ENCODE measurements at places on chromosomes 12 and 14.

DNA sequence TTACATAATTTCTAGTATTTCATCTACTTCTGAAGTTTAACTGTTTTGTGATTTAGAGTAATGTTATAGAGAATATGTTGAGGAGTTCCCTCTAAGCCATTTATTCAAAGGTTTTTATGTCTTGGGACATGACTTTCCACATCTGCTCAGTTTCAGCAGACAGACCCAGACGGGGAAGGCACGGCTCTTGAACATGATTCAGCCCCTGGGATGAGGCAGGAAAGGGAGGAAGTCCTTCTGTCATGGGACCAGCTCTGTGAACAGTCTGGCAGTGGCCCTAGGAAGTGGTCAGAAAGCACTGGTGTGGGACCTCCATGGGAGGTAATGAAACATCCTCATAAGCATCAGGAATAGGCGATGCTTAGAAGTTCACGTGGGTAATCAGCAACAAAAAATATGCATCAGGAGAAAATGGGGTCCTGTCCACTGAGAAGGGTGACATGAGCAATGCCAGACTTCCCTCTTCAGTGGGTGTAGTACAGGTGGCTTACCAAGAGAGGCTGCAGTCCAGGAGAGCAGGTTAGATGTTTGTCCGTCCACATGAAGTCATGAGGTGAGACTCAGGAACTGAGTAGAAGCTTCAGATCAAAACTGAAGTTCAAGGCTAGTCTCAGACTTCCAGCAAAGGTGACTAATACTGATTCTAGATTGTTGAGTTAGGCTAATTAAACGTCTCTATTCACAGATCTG, 248.5 kb downstream of the IPO8 start:
- peak; percentile 6 for DNase-seq

GRCh38 chr12:4719821-4720636, at the start of gene GALNT8:
Gene GALNT8, plus strand, starts transcription at chr12:4720400. Its CDS starts 278 bp downstream, at chr12:4720678.
- DNase-seq = no peak

DNA sequence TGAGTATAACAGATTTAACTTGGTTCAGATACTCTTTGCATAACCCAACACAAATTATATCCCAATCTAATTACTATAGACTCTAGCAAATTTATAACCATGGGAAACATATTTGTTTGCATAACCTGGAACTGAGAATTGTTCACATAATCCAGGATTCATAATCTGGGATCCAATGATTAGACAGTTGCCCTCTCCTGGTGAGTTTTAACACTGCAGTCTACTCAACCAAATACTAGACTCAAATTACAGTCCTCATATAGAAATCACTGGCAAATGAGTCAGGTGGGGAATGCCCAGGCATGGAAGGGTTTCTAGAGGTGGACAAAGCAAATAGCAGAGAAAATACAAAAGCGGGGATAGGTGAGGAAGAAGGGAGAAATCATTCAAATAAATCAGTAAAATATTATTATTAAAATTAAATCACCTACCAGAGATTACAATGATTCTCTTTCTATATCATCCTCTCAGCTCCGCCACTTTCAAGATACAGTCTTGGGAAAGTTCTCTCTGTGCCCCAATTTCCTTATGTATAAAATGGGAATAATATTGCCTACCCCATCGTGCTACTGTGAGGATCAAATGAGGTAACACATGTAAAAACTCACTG, 9.4 kb downstream of the GCH1 start:
- DNase-seq = peak; percentile 82

DNA sequence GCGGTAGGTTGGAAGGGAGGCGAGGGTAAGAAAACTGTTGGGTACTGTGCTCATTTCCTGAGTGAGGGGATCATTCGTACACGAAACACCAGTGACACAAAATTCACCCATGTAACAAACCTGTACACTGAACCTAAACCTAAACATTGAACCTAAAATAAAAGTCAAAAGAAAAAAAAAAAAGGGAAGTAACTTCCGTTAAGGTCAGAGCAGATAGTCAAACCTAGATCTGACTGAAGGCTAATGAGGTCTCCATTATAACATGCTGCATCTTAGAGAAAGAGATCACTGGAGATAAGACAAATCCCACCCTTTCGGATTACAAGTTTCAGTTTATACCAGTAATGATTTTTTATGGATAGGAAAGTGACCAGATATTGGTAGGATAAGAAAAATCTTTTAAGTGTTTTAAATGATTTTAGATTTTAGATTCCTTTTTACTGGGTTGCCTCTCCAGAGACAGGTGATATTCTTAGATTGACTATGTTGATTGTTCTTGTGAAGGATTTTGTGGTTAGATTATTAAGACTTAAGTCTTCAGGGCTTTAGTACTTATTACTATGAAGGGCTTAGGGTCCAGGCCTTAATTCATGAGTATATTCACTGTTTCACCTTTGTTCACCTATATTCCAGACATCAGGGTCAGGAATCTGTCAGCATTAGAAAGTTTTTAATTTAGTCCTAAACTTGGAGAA, 11.2 kb upstream of the NCKAP1L start:
- DNase-seq = no peak

- peak; percentile 90 for DNase-seq
Measured at GRCh38 chr12:107328442-107329133, 235.2 kb upstream of the CRY1 start.

DNA sequence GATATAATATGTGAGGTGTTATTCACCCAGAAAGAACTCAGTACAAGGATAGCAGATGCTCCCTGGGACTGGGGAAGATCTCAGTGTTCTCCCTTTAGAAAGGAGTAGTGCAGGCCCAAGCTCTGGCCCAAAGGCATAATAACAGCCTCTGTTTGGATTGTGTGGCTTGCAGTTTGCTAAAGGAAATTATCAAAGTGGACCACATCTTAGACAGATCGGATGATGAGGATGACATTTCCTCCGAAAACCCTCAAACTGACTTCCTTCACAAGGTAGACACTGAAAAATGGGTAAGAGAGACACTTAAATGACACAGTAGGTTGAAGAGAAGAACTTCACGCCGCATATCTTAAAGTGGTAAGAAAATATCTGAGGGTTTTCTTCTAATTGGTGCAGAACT, 26.1 kb downstream of the SMCO2 start:
- no peak for DNase-seq

DNA sequence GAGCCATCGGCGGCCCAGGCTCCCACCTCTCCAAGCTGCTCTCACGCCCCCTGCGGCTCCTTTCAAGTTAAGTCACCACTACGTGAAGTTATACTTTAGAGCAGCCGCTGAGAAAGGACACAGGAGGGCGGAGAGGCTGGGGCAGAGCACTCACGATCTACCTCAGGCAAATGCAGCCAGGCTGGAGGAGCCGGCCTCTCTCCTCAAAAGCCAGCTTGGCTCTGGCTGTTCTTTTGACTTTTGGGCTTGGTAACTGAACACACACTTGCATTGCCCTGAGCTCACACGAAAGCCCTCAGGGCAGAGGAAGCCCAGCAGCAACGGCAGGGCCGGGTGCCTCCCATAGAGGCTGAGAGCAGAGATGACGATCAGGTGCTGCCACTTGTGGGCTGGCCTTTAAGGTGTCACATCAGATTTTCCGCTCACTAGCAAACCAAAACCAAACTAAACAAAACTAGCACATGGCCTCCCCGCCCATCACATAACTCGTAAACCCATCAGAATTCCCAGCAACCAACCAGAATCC, 75.2 kb downstream of the PITPNM2 start:
- peak; percentile 37 for DNase-seq

DNA sequence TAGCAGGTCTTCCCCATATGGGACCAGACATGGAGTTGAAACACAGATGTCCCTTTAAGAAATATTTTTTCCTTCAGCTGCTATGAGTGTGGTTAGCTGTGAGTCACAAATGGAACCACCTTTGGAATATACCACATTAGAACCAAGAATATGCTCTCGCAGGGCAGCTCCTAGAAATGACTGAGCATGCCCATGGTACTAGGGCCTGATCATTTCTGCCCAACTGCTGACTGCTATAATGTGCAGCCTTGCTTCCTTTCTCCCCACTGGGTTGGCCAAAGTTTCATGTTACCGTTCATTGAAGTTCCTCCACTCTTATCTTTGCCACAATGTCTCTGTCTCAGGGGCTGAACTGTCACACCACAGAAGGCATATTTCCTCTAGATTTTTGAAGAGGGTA, 1074.6 kb downstream of the FLRT2 start:
- DNase-seq = peak; percentile 11

- no peak for DNase-seq
Measured at GRCh38 chr14:74109369-74109768, 24.6 kb downstream of the LIN52 start.

DNA sequence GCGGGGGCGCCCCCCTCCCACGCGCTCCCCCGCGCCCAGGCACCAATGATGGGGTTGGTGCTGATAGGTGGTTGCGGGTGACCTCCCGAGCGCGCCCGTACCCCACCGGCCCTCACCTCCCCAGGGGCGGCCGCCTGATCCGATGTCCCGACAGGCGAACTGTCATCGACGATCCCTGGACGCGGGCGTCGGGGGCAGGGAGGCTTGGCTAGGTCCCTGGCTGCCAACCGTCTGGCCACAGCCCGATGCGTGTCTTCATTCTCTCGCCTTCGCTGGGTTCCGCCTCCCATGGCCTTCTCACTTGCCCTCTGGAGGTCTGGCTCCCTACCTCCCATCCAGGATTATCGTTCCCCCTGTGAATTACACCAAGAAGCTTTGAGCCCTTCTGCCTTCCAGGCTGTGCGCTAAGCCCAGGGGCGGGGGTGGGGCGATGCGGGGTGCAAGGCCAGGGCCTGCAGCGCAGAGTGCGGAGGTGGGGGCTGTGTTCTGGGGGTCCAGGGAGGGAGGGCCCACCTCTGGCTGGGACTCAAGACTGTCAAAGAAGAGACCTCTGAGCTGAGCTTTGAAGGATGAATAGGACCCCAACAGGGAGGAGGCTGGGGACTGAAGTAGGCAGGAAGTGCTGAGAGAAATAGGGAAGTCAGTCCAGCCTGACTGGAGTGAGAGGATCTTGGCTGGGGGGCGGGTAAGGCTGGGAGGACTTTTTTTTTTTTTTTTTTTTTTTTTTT, 7.7 kb upstream of the RACGAP1 start:
- no peak for DNase-seq

Measured in kidney tubule cell (primary cell).